ENCODE measurements at places on chromosomes 1 and 21.

GRCh38 chr1:173255214-173255813 lies 48.2 kb upstream of the TNFSF4 start:
- DNase-seq: peak; percentile 17

DNA sequence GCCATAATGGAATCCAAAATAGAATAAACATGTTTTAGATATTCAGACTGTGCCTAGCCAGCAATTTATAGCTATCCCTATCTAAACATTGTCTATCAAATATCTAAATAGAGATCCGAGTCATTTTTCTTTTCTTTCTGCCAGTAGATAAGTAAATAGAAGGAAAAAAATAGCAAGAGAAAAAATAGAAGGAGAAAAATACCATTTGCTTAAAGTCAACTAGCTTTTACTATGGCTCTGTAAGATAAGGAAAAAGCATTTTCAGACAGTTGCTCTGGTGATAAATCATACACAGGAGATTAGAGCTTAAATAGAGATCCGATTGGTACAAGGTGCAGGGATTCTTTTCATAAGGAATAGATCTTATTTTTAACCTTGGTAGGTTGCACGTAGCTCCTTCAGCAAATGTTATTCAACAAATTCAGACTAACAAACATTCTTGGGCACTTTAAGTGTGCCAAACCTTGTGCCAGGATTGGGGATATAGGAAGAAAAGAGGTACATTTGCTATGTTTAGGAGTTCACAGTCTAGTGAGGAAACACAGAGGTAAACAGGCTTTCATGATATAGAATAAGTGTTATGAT lies 70.1 kb upstream of the CCDC190 start:
- DNase-seq: no peak

DNA sequence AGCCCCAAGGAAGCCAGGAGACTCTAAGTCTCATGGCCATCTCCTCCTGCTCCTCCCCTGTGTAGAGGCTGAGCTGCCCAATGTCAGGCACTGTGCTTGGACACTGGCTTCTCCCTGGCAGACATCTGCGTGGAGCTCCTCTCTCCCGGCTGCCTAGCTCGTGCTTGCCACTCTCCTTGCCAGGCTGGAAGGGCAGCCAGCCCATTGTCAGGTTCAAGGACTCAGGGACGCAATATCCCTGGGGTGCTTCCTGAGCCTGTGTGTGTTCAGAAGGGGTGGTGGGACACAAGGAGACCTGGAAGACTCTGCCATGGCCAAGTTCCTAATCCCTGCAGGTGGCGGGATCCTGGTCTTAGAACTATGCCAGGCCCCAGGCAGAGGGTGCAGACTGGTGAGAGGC lies 65.4 kb upstream of the PARP1 start:
- DNase-seq: no peak

- peak; percentile 51 for DNase-seq
Measured at GRCh38 chr1:94247138-94248094, 10.0 kb upstream of the ARHGAP29 start.

GRCh38 chr1:116722016-116722838 lies 32.0 kb upstream of the CD2 start:
- no peak for DNase-seq
